ENCODE measurements at places on chromosomes 12 and 14.
A peak's percentile ranks its signal among the peaks of the same experiment; 100 is the strongest.

DNA sequence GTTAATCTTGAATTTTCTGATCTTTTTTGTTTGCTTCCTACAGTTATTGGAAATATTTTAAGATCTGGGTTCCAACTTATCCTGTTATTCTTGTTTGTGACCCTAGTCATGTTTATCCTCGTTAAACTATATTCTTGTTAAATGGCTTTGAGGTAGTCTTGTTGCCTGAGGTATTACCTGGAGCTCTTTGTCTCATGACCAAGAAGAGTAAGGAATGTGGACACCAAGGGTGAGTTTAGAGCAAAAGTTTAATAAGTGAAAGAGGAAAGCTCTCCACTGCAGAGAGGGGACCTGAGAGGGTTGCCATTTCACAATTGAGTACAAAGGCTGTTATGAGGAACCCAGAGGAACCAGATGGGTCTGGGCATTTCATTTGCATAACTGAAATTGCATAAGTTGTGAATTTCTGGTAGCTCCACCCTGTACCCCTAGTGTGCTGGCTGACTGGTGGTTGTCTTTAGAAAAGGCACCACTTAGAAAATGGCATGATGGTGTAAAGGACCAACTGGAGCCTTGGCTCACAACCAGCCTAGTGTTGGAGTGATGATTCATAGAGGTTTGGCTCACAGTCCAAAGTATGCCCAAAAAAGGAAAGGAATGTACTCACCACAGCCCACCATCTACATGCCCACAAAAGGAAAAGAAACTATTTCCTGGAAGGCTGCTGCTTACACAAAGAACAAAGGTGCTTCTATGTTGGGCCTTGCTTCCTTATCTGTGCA lies 36.7 kb upstream of the RESF1 start:
- peak; percentile 50 for DNase-seq

DNA sequence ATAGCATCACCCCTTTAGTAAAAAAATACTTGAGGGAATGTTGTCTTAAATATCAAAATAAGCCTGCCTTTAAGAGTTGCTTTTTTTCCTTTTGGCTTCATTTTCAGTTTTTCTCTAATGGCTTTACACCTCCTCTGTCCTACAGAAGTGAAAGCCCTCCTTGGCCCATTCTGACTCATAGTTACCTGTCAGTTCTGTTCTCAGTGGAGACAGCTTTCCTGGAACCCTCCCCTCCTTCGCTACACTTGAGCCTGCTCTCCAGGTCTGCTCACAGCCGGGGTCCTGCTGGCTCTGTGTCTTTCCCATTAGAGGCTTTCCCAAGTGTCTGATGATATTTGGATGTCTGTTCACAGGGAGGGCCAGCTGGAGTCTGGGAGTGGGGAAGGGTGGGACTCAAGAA lies 84.0 kb downstream of the PELI2 start:
- no peak for DNase-seq

DNA sequence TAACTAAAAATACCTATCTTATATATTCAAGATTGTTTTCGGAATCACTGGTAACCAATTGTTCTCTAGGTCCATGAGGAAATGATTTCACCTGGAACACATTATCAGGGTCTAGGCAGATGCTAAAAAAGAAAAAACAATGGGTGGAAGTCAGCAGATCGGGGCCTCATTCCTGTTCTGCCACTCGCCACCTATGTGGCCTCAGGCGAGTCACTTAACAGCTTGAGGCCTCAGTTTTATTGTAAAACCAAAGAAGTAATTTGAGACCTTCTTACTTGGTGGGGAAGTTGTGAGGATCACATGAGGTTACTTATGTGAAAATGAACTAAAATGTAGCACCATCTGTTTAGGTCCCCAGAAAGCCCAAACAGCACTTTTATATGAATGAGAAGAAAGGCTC lies 6.2 kb upstream of the RNASE10 start:
- no peak for DNase-seq

GRCh38 chr12:91203610-91204009 lies 21.0 kb upstream of the DCN start:
- no peak for DNase-seq

GRCh38 chr12:66269142-66269541 lies 33.2 kb upstream of the HELB start:
- no peak for DNase-seq

GRCh38 chr14:31947680-31948595 lies 129.2 kb upstream of the ARHGAP5 start:
- DNase-seq = no peak

DNA sequence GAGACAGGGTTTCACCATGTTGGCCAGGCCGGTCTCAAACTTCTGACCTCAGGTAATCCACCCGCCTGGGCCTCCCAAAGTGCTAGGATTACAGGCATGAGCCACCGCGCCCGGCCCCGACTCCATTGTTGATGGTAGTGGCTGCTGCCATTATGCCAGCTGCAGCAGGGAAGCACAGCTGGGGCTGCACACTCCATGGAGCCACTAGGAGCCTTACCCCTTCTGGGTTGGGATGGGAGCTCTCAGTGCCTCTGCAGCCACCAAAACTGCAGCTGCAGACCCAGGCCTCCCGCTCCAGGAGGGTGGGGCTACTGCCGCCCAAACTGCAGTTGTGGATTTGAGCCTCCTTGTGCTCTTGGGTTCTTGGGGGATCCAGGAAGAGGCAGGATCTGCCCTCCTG lies 25.9 kb downstream of the TCHP start:
- no peak for DNase-seq

- no peak for DNase-seq
Measured at GRCh38 chr14:23539248-23540140, 12.1 kb downstream of the ZFHX2 start.

DNA sequence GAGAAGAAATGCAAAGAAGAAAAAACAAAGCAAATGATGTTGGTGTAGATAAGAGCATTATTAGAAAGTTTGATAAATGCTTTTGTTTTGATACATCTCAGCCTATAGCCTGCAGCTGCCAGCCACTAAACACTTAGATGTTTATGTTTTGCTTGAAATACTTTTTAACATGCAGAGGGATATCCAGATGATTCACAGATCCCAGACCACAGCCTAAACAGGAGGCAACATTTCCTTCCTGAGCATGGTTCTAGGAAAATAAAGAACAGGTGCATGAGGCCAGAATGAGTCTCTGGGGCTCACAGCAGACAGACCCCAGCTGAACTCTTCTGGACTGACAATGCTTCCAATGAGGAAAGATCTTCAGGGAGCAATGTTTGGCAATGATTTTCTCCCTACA lies 103.7 kb upstream of the EEA1 start:
- DNase-seq = no peak

- peak; percentile 73 for DNase-seq
Measured at GRCh38 chr12:52175371-52176350, 16.2 kb downstream of the KRT80 start.

- no peak for DNase-seq
Measured at GRCh38 chr12:116969615-116970585, 59.1 kb downstream of the FBXW8 start.

DNA sequence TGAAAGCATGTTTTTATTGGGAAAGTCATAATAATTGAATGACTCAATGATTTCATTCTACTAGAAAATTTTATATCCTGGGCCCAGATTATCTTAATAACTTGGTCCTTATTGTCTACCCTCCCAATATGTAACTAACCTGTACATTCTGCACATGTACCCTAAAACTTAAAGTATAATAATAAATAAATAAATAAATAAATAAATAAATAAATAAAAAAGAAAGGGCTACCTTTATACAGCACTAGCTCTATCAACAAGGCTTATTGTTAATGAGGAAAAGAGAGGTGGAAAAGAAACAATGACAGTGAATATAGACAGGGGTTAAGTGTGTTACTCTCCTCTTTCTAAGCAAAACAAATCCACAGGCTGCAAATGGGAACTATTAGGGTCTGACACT lies 83.6 kb downstream of the GRIN2B start:
- no peak for DNase-seq

DNA sequence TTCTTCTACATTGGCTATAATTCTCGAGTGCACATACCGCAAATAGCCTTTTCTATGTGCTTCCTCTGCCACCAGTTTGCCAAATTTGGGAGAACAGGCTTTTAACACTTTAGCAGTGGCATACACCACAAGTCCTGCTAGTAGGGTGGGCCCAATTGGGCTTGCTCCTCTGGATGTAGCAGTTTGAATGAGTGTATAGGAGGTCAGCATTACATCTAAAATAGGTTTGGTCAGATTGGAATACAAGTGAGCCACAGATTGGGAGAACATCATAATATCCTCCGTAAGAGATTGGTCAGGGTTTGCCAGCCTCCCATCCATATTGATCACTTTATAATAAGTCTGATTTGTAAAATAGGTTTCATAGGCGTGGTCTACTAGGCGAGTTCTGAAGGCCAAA lies 902 bp downstream of the ABCD2 start:
- DNase-seq = no peak

DNA sequence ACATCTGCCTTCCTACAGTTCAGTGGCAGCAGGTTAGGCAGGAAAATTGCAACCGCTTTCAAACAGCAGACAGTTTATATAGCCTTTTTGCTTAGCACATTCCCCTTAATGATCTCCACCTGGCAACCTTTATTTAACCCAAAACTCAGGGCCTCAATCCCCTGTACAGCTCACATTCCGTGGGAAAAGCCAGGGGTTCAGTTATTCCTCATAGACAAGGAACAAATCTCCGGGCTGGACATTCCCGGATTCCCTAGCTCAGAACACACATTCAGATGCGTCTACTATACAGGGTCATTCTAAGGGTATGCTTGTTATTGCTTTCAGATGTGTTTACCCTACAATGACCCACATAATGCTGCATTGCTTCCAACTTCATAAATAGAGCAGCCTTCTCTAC lies 73.8 kb upstream of the DCN start:
- DNase-seq = no peak

GRCh38 chr14:22225516-22226140 lies 363.4 kb downstream of the DAD1 start:
- no peak for DNase-seq

GRCh38 chr14:31229638-31230572 lies 22.3 kb upstream of the HECTD1 start:
- peak; percentile 97 for DNase-seq

DNA sequence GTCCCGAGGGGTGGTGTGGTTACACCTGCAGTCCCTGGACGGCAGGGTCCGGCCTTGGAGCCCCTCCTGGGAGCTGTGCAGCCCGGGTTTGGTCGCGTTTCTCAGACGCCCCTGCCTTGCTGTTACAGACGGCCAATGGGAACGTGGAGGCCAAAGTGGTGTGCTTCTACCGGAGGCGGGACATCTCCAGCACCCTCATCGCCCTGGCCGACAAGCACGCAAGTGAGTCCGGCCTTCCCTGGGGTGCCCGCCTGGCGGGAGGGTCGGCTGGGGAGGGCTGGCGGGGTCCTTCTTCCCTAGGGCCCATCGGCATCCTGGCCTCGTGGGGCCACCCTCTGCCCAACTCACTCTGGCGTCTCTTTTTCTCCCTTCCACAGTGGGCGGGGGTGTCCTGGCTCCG lies 25.7 kb downstream of the MTA1 start:
- no peak for DNase-seq

- no peak for DNase-seq
Measured at GRCh38 chr12:11798856-11799501, 149.5 kb downstream of the ETV6 start.

GRCh38 chr12:128797119-128798118 lies 26.3 kb downstream of the SLC15A4 start:
- no peak for DNase-seq

DNA sequence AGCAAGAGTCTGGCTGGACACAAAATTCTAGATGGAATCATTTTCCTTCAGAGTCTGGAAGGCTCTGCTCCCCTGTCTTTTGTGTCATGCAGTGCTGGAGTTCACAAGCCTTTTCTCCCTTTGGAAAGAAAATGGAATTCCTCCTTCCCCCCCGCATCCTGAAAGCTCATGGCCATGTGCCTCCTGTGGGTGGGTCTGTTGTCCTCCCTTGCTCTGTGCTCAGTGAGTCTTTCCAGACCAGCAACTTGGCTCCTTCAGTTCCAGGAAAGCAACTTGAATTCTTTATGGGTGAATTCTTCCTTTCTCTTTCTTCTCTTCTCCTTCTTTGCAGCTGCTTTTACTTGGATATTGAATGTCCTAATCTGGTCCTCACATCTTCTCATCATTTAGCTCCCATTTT lies 70.2 kb downstream of the TUNAR start:
- DNase-seq = no peak

- DNase-seq = no peak
Measured at GRCh38 chr12:32134101-32134888, 27.6 kb downstream of the BICD1 start.

GRCh38 chr12:449203-449602 lies 10.5 kb upstream of the B4GALNT3 start:
- no peak for DNase-seq

DNA sequence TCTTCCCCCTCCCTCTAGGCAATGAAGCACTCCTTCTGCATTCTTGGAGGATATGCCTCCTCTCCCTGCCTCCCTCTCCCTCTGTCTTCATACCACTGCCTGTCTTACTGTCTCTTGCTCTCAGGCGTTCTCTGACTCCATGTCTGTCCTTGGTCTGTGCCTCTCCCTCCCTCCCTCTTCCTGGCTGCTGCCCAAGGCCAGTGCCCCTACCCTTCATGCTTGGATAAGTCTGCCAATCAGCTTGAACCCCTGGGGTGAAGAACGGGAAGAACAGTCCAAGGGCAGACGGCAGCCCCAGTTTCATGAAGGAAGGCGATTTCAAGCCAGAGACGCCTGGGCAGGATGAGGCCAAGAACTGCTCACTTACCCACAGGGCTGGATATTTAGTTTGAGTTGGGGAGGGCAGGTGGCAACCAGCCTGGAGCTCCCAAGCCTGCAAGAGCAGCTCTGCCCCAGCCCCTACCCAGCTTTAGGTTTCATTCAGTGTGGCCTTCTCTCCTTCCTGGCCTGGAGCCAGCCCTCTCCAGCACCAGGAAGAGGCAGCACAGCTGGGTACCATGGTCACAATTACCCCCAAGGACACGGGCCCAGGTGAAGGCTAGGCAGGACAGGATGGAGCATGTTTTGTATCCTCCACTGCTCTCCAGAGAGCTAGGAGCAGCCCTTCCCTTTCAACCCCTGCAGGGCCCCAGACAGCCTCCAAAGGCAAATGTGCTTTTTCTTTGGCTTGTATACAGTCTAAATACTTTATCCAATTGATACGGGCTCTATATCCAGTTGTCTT lies 35.8 kb upstream of the LTBP2 start:
- no peak for DNase-seq

GRCh38 chr12:14357486-14357885 lies 8.0 kb upstream of the ATF7IP start:
- no peak for DNase-seq

GRCh38 chr14:99529899-99530298 lies 48.7 kb downstream of the CCNK start:
- DNase-seq = no peak

DNA sequence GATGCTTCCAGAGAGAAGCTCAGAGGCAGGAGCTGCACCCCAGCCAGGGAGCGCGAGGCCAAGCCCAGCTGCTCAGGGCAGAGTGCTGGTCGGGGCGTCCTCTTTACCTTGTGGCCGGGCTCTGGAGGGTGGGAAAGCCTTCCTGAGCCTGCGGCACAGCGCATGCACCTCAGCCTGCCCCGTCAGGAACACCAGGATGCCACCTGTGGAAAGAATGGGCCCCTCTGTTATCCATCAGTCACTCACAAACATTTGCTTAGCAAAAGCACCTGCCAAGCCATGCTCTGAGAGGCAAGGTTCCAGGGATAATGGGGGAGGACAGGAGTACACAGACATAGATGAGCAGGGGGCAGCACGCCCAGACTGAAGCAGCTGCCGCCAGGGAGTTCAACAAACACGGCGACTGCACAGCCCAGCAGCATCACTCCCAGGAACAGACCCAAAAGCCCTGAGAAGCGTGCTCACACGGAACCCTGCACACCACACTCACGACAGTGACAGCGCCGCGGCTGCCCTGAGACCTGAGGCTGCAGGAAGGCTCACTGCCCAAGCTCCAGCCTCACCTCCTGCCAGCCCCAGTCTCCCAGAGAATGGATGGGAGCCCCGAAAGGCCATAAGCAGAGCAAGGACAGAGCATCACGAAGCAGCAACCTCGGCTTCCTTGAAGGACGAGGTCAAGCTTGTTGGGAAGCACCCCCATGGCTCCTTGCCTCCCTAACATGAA lies 21.8 kb downstream of the DHX37 start:
- DNase-seq = no peak
